Immature natural killer cell (primary cell): ENCODE measurements at places on chromosomes 1 and 21.

DNA sequence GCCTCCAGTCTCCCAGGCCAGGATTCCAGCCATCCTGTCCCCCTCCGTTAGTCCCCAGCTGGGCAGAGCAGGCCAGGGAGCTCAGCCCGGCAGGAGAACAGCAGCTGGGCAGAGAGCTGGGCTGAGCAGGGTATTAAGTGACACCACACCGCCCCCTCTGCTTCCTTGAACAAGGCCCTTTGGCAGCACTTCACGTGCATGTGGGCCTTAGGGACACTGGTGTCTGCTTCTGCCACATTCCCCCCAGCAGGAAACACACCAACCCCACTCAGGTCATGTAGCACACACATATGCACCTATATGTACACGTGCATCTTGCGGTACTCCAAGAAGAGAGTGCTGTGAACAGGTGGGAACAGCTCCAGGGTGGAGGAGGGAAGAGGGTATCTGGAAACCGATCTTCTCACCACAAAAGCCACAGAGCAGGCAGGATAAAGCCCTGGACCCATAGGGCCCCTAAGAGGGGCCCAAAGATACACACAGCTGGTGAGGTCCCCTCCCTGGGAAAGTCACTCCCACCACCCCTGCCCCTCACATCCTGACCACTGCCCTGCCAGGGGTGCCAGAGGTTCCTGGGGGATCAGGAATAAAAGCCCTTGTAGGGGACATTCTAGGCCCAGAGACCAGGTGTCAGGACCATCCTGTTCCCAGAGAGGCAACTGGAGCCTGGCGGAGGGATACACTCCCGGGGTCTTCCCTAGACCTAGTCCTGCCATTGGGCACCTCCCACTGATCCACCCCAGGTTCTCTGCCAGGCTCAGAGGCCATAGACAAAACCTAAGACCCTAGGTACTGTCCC is 4.5 kb downstream of the EPHA2 start:
- no peak for DNase-seq

DNA sequence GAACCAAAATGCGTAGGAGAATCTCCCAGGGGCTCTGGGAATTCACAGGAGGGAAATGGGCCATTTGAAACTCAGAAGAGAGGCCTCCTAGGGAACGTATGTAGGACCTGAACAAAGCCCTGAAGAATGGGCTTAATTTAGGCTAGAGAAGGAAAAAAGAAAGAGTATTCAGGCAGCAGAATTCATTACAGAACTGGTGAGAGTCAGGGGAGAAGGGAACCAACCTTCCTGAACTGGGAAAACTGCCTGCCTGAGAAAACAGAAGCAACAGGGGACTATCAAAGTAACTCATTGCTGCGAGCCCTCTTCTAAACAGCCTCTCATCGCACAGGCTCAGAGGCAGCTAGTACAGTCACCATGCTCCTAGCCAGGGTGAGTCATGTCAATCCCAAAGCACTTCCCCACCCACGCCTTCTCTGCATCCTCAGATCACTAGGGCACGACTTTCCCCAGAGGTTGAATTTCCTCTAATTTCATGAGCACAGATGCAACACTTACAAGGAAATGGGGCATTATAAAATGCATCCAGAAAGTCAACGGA is 98.1 kb downstream of the ADSS2 start:
- DNase-seq = no peak

- DNase-seq = no peak
Observed at GRCh38 chr1:38456531-38456876, 403.1 kb downstream of the RRAGC start.

DNA sequence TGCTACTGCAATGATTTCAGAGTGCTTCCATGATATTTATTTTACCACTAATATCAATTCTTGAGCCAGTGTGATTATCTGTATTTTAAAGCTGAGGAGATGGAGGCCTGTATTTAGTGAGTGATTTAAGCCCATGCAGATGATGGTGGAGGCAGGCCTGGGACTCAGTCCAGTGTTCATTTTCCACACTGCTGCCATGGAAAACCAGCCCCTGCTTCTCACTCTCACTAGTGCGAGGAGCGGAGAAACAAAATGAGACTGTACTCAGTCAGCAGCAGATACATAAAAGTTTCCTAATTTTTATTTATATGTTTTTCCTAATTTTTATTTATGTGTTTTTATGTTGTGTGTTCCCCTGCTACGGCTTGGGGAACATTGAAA is 32.8 kb downstream of the LRRC8B start:
- DNase-seq = no peak

GRCh38 chr1:168826269-168826668 is 97.3 kb upstream of the DPT start:
- DNase-seq = no peak

GRCh38 chr1:87111659-87112371 is 197.4 kb downstream of the HS2ST1 start:
- no peak for DNase-seq

DNA sequence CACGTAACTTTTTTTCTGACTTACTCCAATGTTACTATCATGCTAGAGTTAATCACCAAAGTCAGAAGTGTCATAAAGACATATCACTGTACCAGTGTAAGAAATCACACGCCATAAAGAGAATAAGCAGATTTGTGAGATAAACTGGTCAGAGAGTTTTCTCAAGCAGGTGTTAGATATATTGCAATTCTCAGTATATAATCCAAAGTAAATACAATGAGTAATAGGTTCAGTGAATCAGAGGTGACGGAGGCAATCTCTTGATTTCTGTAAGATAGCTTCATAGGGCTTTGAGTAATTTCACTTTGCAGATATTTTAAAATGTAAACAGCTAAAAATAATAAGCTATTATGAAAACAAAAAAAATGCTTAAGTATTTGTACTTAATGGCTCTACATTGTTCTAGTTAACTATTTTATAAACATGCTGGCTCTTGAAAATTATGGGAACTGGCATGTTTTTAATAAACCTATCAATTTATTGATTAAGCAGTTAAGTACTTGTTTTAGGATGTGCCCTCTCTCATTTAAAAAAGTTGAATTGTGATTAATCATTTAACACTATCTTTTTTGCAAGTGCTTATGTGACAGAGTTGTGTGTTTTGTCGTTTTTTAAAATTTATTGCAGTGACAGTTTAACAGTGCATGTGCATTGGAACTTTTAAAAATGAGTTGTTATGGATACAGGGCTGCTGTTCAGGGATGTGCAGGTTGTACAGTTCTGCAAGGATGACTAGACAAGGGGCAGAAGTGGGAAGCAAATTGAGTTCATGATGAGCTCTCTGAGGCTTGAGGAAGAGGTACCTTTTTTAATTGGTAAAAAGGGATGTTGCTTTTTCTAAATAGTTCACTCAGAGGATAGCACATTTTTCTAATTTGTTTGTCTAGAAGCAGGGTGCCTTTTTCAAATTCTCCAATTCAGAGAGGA is 119.1 kb downstream of the USP25 start:
- no peak for DNase-seq

DNA sequence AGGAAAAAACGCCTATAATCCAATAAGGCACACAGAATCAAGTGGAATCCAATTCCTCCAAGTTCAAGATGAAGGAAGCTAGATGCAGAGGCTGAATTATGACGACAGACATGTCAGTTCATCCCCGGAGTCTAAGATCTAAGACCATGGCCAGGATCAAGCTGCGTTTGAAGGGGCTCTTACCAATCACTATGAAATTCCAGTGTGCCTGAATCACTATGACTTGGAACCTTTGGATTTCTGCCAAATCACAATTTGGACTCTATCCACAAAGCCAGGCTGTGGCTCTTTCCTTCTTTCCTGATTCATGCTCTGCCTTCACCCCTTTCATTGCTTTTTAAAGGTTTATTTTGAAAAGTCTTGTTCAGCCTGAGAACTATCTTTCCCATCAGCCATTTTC is 17.1 kb downstream of the OLIG2 start:
- DNase-seq = no peak

GRCh38 chr1:113835686-113836290 is 23.5 kb upstream of the RSBN1 start:
- DNase-seq = peak; percentile 60

GRCh38 chr1:82946096-82946605 is 1052.8 kb downstream of the TTLL7 start:
- no peak for DNase-seq

DNA sequence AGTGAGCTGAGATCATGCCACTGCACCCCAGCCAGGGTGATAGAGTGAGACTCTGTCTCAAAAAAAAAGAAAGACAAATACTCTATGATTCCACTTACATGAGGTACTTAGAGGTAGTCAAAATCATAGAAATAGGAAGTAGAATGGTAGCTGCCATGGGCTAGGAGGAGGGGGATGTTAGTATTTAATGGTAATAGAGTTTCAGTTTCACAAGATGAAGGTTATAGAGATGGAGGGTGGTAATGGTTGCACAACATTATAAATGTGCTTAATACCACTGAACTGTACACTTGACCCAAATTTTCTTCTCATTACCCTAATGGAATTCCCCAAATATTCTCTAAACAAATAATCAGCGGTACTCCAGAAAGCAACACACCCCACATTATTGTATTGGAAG is 12.8 kb downstream of the EIF2B3 start:
- DNase-seq = no peak

- no peak for DNase-seq
Observed at GRCh38 chr1:12112711-12113161, 49.6 kb downstream of the TNFRSF8 start.

DNA sequence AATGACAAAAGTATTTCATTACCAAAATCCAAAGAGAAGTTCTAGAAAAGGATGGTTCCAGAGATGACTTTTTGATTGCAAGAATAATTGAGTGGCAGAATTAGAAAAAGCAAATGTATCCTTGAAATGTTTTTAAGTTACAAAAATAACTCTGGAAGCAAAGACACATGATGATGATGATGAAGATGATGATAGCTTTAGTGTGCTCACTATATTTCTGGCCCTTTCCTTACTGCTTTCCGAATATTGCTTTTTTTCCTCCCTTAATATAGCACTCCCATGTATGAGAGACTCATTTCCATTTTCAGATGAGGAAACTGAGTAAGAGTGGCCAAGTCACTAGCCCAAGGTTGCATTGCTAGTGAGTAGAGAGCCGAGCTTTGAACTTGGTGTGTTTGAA is 54.7 kb downstream of the CACHD1 start:
- DNase-seq = no peak

- no peak for DNase-seq
Observed at GRCh38 chr1:48887796-48888195, 111.1 kb upstream of the BEND5 start.

GRCh38 chr1:21212126-21212525 is 35.4 kb upstream of the EIF4G3 start:
- no peak for DNase-seq

DNA sequence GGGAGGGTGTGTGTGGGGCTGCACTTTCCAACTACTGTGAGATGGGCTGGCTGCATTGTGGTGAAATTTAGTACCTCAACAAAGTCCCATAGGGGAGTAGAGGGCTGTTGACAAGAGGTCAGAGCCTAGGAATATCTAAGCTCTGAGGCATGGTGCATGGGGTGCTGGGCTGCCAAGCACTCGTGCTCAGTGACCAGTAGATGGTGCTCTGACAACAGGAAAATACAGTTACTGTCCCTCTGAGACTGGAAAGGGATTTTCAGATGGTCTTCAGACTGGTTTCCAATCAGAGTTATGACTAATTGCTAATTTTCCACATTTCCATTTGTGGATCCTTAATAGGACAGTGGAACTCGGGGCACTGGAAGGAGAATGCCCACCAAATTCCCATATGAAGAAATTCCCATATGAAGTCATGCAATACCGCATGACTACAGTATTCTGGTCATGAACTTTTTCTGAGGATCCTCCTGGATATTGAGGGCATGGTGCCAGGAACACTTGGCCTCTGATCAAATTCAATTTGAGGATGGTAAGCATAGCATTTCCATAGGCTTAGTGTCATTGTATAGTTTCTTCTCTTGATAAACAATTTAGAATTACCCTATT is 4.1 kb upstream of the CACNA1E start:
- DNase-seq = peak; percentile 3

DNA sequence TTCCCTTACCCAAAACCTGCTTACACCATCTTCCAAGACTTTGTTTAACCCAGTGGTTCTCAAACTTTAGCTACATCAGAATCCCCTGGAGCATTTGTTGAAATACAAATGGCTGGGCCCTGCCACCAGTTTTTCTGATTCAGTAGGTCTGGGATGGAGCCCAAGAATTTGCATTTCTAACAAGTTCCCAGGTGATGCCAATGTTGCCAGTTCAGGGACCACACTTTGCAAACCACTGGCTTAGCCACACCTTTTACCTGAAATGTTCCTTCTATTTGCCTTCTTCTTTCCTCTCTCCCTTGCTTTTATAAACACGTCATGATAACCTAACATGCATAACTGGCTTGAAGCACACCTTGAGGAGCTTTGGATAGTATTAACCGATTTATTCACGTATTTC is 16.1 kb upstream of the FCAMR start:
- DNase-seq = no peak
